ENCODE measurements at places on chromosomes 7 and 10.

DNA sequence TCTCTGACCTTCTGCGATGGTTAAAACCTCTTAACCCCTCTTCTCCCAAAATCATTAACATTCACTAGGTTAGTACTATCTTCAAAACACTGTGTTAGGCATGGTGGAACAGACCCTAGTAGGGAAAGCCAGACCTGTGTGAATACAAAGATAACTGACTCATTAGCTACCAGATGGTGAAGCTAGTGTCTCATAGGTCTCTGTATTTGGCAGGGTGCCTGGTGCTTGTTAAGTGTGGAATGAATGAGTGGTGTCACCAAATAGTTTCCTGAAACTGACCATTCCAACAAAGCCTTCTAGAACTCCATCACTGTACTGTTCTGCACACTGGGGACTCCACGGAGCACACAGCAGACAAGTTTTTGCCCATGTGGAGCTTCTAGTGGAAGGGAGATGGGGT lies 27.7 kb upstream of the TM9SF3 start:
- DNase-seq, result peak; percentile 86

DNA sequence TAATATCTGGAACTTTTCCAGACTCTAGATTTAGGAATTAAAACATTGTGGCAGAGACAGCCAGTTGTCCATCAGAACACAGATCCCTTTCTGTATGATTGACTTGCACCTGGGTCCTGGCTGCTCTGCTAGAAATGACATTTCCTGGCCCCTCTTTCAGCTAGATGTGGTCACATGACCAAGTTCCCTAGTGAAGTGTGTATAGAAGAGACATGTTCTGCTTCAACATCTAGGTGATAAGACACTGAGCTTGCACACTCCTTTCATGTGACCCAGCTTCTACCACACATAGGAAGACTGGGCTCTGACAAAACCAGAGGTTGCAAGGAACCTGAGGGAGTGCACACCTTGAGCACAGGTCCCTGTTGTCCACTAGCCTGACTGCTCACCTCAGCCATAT lies 22.8 kb upstream of the DYNC1I1 start:
- no peak for DNase-seq

DNA sequence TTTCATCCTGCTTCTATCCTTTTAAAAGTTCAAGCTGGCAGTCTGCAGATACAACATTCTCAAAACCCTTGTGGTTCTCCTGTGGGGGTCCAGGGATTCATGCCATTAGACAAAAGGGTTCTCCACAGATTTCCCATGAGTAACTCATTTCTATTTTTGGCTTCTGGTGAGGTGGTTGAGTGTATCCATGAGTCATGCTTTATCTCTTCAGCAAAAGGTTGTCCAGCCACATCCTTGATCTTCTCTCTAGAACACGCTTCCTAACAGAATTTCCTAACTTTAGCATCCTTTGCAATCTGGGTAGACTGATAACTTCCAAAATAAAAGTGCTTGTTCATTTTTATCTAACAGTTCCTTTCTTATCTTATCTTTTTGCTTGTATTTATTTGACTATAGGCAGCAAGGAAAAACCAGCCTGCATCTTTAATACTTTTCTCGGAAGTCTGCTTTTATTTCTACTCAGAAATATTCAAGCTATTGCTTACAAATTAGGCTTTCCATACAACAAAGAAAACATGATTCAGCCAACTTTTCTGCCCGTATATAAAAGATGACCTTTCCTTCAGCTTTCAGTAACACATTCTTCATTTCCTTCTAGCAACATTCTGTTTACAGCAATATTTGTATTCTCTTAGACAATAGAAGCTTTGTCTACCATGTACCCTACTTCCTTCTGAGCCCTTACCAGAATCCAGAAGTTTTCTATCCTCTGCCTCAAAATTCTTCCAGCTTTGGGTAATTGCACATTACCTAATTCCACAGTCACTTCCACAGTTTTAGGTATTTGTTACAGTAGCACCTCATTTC lies 79.3 kb upstream of the IL6 start:
- peak; percentile 74 for DNase-seq

GRCh38 chr7:111470998-111471397 lies 91.3 kb downstream of the IMMP2L start:
- no peak for DNase-seq

DNA sequence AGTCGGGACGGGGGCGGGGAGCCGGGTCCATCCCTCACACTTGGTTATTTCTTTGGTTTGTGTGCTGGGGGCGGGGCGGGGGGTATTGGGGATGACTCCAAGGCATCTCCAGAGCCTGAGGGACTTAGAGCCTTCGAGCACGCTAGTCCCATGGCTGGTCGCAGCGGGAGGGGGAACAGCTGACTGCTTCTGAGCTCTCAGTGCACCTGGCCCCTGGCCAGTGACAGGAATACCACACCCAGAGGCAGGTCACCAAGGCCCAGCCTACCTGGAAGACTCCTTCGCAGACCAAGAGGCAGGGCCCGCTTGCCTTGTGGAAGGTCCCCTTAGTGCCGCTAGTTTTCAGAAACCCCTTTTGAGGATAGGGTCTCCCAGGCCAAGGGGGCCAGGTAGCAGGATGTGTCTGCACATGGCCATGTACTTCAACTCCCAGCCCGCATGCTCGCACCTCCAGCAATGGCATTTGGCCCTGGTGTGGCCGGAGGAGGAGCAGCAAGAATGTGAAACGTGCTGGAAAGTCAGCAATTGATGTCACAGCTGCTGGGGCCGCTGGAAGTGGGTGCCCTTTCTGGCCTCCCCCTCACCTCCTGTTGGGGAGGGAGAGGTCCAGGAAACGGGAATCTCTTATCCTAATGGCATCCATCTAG lies 40.3 kb downstream of the AGAP3 start:
- no peak for DNase-seq
